NCI-H748 treated with DMSO at 0.1 percent for 48 hours (cell line): ENCODE measurements at places on chromosomes 7 and 10.
A peak's percentile ranks its signal among the peaks of the same experiment; 100 is the strongest.

DNA sequence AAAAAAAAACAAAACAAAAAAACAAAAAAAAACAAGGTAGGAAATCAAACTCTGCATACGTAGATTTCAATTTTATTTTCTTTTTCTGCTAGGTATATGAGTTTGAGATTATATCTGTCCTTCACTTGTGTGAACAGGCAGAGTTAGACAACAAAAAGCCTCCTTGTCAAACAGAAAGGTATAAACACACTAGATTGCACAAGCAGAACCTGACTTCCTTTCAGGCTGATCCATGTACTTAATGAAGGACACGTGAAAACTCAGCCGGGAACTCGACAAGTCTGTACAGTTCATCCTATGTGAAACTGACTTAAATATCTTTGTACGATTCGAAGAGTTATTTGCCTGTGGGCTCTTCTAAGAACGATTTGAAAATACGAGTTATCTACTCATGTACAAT is 254.1 kb downstream of the ARL4A start:
- no peak for DNase-seq

DNA sequence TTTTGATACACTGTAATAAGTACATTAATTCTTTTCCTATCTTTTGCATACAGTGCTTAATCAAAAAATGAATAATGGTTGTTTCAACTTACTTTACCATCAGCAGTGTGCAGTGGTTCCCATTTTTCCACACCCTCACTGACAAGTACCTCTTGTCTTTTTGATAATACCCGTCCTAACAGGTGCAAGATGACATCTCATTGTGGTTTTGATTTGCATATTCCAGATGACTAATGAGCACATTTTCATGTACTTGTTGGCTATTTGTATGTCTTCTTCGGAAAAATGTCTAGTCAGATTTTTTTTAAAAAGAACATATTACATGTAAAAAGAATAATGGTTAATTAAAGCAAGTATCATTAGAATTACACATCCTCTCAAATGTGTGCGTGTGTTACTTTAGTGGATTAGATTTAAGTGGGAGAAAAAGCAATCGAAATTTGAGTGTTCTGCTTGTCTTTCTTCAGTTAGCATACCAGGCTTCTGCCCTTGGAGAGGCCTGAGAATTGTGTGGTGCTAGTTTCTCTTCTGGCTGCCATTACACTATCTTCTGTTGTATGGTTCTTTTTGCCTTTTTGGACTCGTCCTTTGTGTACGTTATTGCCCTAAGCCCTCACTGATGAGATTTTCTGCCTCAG is 291.2 kb downstream of the AUTS2 start:
- no peak for DNase-seq

GRCh38 chr7:73741600-73741999 is 3.0 kb upstream of the ABHD11 start:
- DNase-seq, result peak; percentile 7

DNA sequence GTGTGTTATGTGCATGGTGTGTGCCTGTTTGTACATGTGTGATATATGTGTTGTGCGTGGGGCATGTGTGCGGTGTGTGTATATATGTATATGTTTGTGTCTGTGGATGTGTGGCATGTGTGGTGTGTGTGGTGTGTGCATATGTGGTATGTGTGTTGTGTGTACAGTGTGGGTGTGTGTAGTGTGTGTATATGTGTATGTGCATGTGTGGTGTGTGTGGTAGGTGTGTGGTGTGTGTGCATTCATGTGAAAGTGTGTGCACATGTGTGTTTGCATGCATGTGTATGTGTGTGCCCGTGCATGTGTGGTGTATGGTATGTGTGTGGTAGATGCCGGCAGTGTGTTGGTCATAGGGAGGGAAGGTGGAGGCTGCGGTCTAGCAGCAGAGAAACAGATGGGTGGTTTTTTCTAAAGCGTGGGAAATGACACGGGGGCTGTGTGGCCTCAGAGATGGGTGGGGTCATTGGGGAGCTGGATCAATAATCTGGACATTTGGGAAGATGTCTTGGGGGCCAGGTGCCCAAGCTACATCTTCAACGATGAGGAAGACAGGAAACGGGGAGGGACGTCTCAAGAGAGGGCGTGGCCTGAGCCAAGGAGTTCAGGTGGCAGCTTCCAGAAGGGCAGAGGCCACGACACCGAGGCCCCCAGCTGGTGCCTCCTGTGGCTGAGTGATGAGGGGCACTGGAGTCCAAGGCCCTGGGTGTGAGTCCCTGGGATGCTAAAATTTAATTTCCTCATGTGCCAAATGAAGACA is 481.3 kb downstream of the DNAJB6 start:
- DNase-seq, result no peak

DNA sequence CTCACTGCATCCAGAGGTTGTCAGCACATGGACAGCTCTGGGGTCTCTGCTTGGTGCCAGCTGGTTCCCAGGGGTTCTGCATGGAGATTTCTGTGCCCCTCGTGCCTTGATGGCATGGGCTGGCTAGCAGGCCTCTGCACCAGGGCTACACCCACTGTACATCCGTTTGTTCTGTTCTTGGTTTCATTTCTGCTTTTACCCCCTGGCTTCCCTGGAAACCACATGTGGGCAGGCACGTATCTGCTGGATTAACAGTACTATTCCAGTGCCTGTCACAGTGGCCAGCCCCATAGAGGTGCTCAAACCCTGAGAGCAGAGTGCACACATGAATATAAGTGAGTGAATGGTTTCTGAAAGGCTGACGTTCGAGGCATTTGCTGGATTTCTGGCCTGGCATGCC is 207.2 kb upstream of the GPR26 start:
- DNase-seq, result no peak

GRCh38 chr7:2025188-2025587 is 207.6 kb downstream of the MAD1L1 start:
- no peak for DNase-seq

DNA sequence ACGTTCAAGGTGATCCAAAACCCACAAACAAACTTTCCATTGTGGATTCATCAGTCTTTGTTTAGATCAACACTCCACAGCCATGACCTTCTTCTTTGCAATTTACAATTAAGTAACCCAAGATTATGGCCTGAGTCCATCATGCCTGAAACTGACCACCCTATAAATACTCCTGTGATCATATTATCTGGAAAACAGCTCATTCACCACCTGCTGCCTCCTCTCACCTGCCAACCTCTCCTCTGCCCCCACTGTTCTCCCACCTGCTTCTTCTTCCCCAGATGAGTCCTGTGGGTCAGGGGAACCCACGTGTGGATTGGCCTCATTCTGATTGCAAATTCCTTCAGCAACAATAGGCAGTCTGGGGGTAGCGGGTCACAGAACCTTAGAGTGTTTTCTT is 81.4 kb downstream of the ABLIM1 start:
- no peak for DNase-seq

GRCh38 chr7:42426163-42426562 is 189.2 kb upstream of the GLI3 start:
- no peak for DNase-seq

- DNase-seq, result no peak
Measured at GRCh38 chr10:21122907-21123306, 225.8 kb upstream of the NEBL start.
